Spinal cord (tissue), 10 donors: ENCODE measurements at places on chromosomes 6 and 20.

GRCh38 chr6:150813319-150813992 is 52.0 kb upstream of the MTHFD1L start:
- DNase-seq = no peak

DNA sequence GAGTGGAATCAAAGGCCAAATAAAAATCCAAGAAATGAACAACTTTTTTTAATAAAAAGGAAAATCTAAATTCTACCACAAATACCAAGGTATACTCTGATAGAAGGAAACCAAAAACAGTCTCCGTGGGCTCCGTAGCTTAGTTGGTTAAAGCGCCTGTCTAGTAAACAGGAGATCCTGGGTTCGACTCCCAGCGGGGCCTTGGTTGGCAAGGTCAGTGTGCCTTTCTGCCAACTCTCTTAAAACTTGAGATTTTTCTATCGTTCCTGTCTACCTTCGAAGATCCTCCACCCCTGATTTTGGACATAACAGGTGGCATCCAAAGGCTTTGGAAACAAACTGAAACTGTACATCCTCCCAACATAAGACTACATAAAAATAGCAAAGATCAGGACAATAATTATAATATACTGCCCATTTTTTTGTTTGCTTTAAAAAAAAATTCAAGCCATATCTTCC is 197.9 kb downstream of the TRIM27 start:
- DNase-seq = no peak

DNA sequence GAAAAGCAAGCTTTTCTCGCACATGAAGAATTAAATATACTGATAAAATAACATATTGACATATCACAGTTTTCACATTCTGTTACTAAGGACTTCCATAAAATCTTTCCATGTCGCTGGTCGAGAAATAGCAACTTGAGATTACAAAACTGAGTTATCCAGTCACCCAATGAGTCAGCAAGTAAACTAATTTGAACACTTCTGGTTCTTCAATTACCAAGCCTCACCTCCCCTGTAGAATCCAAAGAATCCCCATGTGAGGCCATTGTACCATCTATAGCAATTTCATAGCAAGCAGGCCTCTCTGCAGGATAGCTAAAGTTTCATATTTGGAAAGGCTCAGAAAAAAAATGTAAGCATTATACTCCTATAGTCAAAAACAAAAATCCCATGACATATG is 87.3 kb downstream of the PKHD1 start:
- no peak for DNase-seq

DNA sequence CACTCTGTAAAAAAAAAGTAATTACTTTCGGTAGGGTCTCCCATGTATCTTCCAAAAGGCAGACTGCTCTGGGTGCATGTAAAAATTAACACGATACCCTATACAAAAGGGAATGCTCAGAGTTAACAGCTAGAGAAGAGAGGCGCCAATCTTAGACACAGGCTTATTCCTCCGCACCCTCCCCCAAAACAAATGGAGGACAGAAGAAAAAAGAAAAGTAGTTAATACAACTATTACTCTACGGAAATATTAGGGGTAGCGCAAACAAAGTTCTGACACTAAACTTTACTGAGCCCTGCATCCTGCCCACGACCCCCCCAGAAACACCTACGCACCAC is 331 bp upstream of the UFL1 start:
- DNase-seq = no peak

GRCh38 chr6:133191323-133191722 is 49.8 kb upstream of the EYA4 start:
- DNase-seq = no peak

GRCh38 chr20:57288651-57289277 is 22.3 kb upstream of the BMP7 start:
- peak; percentile 65 for DNase-seq

GRCh38 chr6:48036316-48036715 is 74.7 kb downstream of the PTCHD4 start:
- DNase-seq = no peak

GRCh38 chr6:74606582-74607071 is 599.2 kb downstream of the COL12A1 start:
- DNase-seq = no peak

- no peak for DNase-seq
Observed at GRCh38 chr6:69294862-69295261, 501.9 kb downstream of the LMBRD1 start.

GRCh38 chr6:49415358-49415757 is 47.7 kb downstream of the MMUT start:
- no peak for DNase-seq

GRCh38 chr6:35078226-35078850 is 62.8 kb downstream of the TCP11 start:
- no peak for DNase-seq

GRCh38 chr6:167826230-167826895 is 348 bp upstream of the AFDN start:
- DNase-seq = peak; percentile 38

DNA sequence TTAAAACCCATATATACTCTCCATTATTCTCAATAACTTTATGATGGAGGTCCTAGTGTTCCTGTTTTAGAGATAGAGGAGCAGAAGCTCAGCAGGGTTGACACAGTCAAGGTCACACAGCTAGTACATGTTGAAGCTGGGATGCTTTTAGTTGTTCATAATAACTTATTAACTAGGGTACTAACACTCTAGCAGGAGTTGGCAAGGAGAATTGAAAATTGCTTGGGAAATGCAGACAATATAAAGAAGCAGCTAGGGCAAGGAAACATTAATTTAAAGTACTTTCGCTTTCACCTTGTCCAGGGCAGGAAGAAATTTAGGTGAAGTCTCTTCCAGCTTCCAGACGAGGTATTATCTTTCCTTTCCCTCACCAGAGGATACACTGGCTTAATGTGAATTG is 133.7 kb downstream of the RCAN2 start:
- no peak for DNase-seq

DNA sequence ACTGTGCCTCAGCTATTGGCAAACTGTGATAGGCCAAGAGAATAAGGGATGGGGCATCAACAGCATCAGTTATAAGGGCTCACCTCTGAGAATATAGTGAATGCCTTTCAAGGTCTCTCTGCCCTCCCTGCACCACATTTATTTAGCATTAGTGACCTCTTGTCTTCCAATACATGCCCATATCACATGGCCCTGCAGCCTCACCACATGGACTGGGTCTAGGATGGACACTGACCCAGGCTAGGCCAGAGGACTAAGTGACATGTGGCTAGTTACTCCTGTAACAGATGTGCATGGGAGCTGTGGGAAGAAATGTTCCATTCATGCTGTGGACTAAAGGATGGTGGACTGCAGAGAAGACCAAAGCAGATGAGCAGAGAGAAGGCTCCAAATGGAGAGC is 3.2 kb upstream of the BTN2A2 start:
- no peak for DNase-seq

GRCh38 chr6:31035862-31036497 is 25.7 kb downstream of the MUC22 start:
- no peak for DNase-seq

DNA sequence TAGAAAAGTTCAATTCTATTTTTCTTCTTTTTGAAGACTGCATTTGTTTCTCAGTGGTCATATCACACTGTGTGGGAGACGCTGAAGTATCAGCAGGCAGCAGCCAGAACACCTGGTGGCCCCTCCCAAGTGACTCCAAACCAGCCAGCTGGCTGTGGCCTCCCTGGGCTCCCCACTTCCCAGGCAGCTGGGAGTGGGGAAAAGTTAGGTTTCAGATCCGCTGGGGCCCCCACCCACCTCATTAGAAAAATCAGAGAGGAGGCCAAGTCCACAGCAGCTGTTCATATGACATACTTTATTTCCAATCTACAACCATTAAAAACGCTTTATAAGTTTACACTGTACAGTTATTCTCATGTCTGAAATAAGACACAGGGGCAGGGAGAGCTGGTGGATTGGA is 3.6 kb upstream of the DSN1 start:
- no peak for DNase-seq

- DNase-seq = no peak
Observed at GRCh38 chr20:46636514-46636913, 14.7 kb downstream of the SLC13A3 start.

DNA sequence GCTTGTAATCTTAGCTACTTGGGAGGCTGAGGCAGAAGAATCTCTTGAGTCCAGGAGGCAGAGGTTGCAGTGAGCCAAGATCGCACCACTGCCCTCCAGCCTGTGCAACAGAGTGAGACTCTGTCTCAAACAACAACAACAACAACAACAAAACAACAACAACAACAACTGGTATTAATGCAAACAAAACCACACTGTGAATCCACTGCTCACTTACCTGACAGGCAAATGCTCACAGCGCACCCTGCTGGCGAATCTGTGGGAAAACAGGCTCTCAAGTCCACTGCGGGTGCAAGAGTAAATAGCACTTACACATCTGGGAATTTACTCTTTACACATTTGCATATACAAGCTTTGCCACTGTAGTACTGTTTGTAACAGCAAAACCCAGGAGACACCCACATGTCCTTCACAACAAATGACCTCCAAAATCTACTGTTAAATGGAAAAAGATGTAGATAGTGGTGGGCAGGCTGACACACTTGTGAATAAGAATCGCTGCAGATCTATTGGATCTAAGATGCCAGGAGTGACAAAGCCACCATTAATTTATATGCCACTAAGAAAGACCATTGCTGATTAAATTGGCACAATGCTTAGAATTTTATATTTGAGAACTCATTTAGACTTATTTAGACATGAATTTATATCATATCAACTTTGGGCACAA is 29.3 kb downstream of the NSFL1C start:
- DNase-seq = peak; percentile 79

GRCh38 chr6:134021396-134022122 is 30.9 kb downstream of the SLC2A12 start:
- no peak for DNase-seq

DNA sequence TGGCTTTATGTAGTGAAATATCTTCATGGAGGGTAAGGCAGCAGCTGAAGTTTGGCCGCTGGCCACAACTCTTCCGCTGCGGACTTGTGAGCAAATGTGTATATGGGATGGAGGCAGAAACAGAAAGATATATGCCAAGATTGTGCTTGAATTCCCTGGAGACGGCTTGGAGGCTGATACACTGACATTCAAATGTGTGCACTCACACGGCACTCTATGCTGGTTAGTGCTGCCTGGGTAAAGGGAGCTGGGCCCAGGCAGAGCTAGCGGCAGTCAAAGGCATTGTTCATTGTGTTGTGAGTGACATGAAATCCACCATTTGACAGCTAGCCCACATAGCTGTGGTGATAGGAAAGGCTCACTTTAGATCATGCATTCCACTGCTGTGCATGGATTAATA is 202.7 kb downstream of the CLIC5 start:
- no peak for DNase-seq

DNA sequence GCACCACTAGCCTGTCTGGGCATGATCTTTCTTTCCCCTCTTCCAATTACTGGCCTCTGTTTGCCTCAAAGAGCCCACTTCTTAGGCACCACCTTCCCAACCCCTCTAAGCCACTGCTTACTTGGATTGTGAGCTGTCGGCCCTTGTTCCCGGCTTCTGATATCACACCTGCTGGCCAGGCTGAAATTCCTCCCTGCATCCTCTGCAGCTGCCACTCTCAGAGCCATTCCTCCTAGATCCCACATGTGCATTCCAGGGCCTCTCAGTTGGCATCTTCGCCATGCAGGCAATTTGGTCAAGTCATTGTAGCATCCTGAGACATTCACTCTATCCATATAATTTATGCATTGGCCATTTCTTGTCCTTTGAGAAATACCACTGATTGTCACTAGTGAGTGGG is 135.9 kb downstream of the OLIG3 start:
- no peak for DNase-seq

DNA sequence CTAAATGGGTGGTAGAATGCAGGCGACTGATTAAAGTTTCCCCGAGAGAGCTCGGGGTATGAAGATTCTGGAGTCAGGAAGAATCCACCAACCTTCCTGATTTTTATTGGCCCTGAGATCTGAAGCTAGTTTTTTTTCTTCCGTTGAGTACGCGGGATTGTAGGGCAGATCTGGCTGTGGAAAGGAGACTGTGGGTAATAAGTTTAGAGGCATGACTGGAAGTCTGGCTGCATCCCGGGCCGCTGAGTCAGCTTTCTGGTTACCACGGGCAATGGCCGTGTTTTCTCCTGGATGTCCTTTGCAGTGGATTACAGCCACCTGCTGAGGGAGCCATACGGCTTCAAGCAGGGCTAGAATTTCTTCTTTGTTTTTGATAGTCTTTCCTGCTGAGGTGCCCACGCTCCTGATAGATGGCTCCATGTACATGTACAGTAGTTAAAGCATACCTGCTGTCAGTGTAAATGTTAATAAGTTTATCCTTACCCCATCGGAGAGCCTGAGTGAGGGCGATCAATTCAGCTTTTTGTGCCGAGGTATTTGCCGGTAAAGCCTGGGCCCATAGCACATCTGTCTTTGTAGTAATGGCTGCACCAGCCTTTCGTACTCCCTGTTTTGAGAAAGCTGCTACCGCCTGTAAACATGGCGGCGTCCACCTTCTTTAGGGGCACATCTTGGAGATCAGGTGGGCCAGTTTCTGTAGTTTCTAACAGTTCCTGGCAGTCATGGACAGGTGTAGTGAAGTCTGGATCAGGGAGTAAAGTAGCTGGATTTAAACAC is 154.0 kb downstream of the TRIM27 start:
- DNase-seq = no peak

- peak; percentile 79 for DNase-seq
Observed at GRCh38 chr20:36591854-36592641, 13.5 kb upstream of the RAB5IF start.

DNA sequence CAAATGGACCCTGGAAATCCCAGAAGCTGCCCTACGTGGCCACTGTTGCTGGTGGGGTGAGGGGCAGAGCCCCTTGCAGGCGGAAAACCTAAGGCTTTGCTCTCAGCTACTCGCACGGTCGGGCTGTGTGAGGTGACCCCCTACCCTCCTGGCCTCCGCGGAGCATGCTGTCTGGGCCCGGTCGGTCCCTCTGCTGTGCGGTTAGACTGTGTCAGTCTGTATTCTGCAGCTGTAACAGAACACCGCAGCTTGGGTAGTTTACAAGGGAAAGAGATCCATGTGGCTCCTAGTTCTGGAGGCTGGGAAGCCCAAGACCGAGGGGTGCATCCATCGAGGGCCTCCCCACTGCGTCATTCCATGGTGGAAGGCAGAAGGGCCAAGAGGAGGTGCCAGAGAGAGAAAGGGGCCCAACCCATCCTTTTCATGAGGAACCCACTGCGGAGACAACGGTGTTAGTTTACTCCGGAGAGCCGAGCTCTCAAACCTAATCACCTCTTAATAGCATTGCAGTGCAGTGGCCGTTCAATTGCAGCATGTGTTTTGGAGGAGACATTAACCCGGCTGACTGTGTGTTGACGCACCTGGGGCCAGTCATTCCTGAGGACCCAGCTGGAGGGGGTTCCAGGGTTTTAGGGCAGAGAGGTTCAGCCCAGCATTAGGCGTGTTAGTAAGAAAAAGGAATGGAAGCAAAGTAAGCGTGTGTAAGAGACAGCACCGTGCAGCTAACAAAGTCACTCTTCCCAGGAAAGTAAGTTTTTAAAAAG is 18.3 kb downstream of the COL9A3 start:
- no peak for DNase-seq
